ENCODE measurements at places on chromosomes 2 and 18.

GRCh38 chr2:107548216-107548615 is 278.5 kb upstream of the RGPD4 start:
- DNase-seq = no peak

DNA sequence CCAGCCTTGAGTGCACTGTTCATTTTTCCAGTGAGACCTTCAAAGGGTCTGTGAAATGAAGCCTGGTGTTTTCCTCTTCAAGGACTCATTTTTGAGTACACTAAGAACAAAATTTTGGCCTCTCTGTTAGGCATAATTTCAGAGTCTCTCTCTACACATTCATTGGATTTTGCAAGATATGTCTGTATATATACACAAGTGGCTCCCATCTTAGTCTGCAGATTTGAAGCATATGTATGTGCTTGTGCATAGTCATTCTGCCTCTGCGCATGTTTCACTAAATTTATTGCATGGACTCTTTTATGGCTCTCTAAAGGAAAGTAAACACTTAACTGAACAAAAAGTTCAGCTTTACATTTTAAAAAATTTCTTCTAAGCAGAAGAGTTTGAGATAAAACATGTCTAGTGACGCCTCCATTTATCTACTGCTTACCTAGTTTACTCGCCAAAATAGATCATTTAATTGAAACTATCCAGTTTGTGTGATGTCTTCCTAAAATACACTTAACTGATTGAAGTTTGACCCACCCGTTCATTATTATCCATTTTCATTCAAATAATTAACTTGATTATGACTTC is 145.9 kb downstream of the FMNL2 start:
- no peak for DNase-seq

DNA sequence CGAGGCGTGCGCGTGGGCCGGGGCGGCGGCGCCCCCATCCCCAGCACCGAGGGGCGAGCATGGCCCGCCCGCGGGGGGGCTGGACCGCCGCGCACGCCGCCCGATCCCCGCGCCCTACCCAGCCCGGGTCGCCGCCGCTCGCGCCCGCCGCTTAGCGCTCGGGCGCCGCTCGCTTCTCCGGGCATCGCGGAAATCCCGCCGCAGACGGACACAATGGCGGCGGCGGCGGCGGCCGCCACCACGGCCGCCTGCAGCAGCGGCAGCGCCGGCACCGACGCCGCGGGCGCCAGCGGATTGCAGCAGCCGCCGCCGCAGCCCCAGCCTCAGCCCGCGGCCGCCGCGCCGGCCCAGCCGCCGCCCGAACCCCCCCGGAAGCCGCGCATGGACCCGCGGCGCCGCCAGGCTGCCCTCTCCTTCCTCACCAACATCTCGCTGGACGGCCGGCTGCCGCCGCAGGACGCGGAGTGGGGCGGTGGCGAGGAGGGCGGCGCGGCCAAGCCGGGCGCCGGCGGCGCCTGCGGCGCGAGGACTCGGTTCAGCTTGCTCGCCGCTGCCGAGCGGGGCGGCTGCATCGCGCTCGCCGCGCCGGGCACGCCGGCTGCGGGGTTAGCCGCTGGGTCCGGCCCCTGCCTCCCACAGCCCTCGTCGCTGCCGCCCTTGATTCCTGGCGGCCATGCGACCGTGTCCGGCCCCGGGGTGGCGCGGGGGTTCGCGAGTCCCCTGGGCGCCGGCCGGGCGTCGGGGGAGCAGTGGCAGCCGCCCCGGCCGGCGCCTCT is 453 bp downstream of the CABLES1 start:
- DNase-seq = peak; percentile 1

GRCh38 chr2:188381614-188382013 is 89.9 kb downstream of the GULP1 start:
- DNase-seq = no peak

DNA sequence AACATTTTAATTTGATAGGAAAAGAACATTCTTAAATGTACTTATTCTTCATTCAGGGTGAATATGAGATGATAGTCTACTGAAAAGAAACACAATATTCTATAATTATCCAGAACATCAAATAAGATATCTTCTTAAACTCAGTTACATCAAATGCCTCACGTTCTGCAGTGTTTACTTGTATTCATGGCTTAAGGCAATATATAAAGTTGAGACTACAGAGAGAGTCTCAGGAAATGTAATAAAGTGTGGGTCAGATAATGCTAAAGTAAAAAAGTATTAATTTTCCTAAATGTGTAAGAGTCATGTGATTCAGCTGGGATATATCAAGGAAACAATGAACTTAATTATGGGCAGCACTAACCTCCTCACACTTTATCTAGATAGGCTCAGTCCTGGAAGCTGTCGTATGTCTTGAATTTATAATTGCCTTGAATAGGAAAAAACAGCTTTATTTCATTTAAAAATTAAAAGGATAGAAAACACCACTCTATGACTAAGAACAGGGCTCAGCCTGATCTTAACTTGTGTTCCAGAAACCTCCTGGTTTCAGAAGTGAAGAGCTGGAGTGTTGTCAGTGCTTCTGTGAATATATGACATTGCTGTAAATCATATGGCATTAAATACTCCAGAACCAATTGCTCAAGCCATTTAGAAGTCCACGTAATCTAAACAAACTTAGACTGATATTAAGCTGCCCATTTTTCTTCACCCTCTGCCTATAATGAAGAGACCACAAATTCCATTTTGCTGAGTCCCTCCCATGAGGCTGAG is 240.2 kb downstream of the FSIP2 start:
- no peak for DNase-seq

- DNase-seq = no peak
Measured at GRCh38 chr2:19932928-19933327, 31.1 kb upstream of the TTC32 start.
